GM12891 (cell line): ENCODE measurements at places on chromosomes 1 and 21.
A peak's percentile ranks its signal among the peaks of the same experiment; 100 is the strongest.

- DNase-seq = no peak
These were observed 6.0 kb downstream of the ZCCHC17 start for GRCh38 chr1:31302709-31303441.

GRCh38 chr21:42844411-42845113 lies 34.8 kb downstream of the WDR4 start:
- DNase-seq = peak; percentile 2

DNA sequence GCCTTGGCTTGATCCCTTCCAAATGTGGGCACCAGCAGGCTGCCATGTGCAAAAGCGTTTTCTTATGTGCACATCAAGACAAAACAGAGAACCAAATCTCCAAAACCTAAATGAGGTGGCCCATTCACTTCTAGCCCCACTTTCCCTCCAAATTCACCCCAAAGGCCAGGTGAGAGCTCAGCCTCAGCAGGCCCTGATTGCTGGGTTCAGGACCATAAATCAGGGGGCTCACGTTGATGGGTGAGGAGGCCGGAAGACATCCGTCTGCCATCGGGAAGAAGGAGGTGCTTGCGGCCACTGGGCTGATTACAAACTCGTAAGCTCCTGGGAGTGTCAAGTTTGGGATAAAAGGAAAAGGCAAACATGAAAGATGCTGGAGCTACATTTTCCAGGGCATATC lies 86.7 kb upstream of the CLDN14 start:
- no peak for DNase-seq

DNA sequence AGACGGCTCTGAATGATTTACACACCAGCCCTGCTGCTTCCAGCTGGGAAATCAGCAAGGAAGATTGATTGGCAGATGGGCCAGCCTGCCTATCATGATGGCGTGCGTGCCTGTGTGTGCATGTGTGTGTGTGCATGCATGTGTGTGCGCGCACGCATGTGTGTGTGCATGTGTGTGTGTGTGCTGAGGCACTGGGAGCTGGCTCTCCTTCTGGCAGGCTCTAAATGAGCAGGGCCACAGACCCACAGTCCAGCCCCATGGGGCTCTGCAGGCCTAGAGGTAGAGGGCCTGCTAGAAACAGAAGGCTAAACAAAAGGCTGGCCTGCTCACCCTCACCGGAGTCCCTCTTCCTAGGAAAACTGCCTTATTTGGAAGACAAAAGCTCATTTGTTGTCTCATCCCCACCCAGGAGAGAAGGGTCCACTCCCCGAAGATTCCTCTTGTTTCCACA lies 6.0 kb downstream of the KLHDC8A start:
- DNase-seq = no peak

DNA sequence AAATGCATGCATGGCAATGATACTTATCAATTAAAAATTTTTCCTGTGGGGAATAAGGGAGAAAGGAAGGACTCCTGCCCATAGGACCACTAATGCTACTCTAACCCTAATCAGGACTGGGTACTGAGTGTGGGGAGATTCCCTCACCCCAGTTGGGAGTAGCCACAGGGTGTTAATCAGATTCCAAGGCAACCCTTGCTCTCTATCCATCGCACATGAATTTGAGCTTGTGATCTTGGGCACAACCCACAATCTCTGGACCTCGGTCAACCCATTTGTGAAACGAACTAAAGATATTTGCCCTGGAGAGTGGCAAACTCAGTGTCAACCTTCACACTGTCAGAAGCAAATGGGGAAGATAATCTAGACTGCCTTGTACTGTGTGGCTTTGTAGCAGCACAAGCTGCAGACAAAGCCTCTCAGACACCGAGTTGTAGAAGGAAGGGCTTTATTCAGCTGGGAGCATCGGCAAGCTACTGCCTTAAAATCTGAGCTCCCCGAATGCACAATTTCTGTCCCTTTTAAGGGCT lies 69.5 kb downstream of the SERINC2 start:
- no peak for DNase-seq

DNA sequence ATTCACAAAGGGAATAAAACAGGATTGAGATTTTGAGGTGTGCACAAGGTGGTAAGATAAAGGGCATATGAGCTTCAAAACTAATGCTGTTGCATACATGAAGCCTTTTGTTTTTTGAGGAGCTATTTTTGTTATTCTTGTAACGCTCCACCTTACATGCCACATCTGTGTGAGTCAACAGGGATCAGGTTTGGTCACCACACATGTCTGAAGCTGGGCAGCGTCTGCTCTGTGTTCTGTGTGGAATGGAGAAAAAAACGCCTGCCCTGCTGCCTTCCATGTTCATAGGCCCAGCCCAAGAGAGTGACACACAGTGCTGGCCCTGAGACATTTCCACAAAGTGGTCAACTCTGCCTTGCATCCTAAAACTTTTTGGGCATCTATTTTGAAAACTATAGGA lies 67.7 kb downstream of the MPZL1 start:
- no peak for DNase-seq

GRCh38 chr1:213474054-213474453 lies 423.0 kb downstream of the RPS6KC1 start:
- no peak for DNase-seq

GRCh38 chr1:231139125-231139649 lies 22.7 kb upstream of the TRIM67 start:
- no peak for DNase-seq

GRCh38 chr1:174153085-174153824 lies 6.1 kb upstream of the RABGAP1L start:
- no peak for DNase-seq

DNA sequence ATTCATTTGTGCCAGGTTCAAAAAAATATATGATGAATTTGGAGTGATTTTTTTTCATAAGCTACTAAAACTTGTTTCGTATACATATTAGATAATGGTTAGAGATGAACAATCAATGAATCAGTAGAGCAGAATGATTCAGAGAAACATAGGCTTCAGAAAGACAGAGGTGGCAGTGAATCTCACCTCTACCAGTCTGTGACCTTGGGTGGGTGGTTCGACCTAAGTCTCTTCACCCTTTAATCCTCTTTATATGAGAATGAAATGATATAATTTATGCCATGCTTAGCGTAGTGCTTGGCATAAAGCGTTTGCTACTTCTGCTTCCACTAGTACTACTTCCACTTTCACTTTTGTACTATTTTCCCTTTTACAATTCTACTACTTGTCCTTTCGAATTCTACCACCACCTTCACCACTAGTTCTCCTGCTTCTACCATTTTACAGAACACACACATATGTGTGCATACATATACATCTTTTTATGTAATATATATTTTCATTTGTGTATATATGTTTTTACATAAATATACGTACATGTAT lies 45.1 kb downstream of the FYB2 start:
- no peak for DNase-seq

- DNase-seq = peak; percentile 45
These were observed at the start of gene KCNA3 for GRCh38 chr1:110674337-110675059. Gene KCNA3 (minus strand): TSS chr1:110674940. CDS start chr1:110674809, 131 bp downstream.

DNA sequence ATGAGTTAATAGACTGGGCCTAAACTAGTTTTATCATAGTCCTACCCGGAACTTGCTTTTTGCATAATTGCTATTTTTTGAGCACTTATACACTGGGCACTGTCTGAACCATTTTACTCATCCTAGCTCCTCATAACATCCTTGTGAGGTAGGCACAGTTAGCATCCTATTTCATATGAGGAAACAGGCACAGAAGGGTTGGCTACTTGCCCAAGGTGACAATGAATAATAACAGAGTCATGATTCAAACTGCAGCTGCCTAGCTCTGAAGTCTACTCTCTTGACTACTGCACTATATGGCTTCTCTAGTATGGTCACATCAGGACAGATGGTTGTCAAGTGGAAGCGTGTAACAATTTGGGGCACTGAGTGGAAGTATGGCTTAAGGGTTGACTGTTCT lies 18.2 kb upstream of the RC3H1 start:
- DNase-seq = no peak

GRCh38 chr1:79711001-79711431 lies 704.5 kb upstream of the ADGRL4 start:
- DNase-seq = no peak

DNA sequence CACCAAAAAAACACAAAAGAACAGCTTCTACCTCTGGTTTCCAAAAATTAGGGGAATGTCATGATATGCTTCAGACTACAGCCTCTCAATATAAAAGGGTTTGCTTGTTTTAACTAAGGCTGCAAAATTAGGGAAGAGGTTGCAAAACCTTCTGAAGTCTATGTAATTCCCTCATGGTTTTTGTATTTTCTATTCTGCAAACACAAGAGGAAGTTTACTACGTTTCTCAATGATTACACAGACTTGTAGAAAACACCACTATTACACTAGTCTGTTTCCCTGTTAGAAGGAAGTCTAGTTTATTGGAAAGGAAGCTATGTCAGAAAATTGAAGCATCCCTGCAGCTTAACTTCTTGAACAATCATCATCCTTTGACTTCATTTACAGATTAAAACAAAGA lies 229.7 kb upstream of the FMN2 start:
- DNase-seq = no peak

GRCh38 chr1:43554444-43554992 lies 23.8 kb downstream of the PTPRF start:
- no peak for DNase-seq

- DNase-seq = no peak
These were observed 127.6 kb upstream of the VAMP3 start for GRCh38 chr1:7643530-7643929.
